ENCODE measurements at places on chromosomes 5 and 9.
A peak's percentile ranks its signal among the peaks of the same experiment; 100 is the strongest.

- no peak for DNase-seq
Measured at GRCh38 chr9:79651251-79651795, 79.6 kb downstream of the TLE4 start.

- DNase-seq = peak; percentile 39
Measured at GRCh38 chr5:41270423-41271251, 57.3 kb upstream of the C6 start.

- no peak for DNase-seq
Measured at GRCh38 chr5:151271336-151271735, 18.4 kb downstream of the GM2A start.

- no peak for DNase-seq
Measured at GRCh38 chr5:158852622-158853021, 247.1 kb downstream of the EBF1 start.

Data from posterior cingulate gyrus (tissue), 11 donors.